Tibial nerve (tissue), 4 donors: ENCODE measurements at places on chromosomes 5 and 9.

DNA sequence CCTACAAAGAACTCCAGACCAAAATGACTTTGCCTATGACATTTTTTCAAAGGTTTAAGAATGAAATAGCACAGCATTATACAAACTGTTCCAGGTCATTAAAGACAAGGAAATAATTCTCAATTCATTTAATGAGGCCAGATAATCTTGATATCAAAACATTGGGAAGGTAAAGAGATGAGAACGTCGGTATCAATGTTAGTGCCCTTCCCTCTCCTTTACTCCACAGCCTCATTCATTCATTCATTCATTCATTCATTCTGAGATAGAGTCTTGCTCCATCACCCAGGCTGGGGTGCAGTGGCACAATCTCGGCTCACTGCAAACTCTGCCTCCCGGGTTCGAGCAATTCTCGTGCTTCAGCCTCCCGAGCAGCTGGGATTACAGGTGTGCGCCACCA lies 64.0 kb downstream of the NACC2 start:
- H3K27me3 ChIP-seq = no peaks in the 10 kb centered on the region
- no peak for DNase-seq
- peaks cover 31% of the 10 kb centered on the region for H3K4me1 ChIP-seq
- no peak overlapping the region for H3K27ac ChIP-seq
- no peaks in the 10 kb centered on the region for H3K36me3 ChIP-seq
- no peak overlapping the region for H3K4me3 ChIP-seq

- no peaks in the 10 kb centered on the region for H3K36me3 ChIP-seq
- no peaks in the 10 kb centered on the region for H3K27me3 ChIP-seq
- H3K4me1 ChIP-seq = no peaks in the 10 kb centered on the region
Observed at GRCh38 chr9:92440751-92441046, 16.4 kb upstream of the OMD start.

DNA sequence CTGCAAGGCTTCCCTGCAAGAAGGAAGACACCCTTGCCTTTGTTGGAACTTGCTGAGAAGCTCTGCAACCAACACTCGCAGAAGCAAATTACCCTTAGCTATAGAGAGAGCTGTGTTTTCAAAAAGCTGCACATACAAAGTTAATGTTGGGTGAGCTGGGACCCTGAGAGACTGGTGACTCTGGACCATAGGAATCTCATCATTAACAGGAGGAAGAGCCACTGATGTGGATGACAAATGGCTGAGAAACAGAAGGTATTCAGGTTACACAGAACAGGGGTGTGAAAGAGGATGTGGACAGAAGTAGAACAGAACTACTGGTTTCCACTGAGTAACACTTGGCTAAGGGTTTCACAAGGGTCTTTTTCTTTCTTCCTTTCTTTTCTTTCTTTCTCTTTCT lies 493.5 kb downstream of the IRX1 start:
- no peak for DNase-seq
- H3K36me3 ChIP-seq = no peaks in the 10 kb centered on the region
- H3K27me3 ChIP-seq = no peaks in the 10 kb centered on the region
- H3K4me1 ChIP-seq = no peaks in the 10 kb centered on the region

DNA sequence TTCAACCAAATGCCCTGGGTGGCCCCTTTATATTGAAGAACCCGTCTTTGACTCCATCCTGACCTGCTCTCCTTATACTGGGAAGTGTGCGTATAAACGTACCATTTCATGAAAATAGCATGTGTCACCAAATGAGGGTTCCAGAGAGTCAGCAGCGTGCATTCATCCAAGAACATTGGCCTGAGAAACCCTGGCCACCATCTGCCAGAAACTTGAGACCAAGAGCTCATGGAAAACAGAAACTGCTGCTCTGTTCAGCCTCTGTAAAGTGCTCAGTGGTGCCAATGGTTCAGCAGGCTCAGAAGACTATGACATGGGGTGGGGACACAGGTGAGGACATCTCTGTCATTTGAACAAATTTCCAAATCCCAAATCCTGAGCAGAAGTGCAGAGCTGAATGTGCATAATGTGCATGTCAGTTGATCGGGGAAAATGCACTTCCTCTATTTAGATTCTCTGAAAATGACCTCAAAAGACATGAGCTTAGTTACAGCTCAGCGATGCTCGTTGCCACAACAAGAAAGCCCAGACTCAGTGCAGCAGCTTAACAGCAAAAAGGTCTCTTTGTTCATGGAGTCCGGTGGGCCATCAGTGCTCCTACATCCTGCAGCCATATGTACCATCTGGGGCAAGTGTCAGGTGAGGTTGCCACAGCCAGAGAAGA lies 176.1 kb downstream of the ATPSCKMT start:
- peaks cover 4% of the 10 kb centered on the region for H3K4me1 ChIP-seq
- DNase-seq = no peak
- H3K27ac ChIP-seq = no peak overlapping the region
- no peaks in the 10 kb centered on the region for H3K36me3 ChIP-seq

GRCh38 chr5:96629774-96630173 lies 32.4 kb upstream of the CAST start:
- no peaks in the 10 kb centered on the region for H3K27me3 ChIP-seq
- H3K27ac ChIP-seq = no peak overlapping the region
- DNase-seq = no peak
- H3K36me3 ChIP-seq = no peaks in the 10 kb centered on the region
- H3K4me3 ChIP-seq = no peak overlapping the region

DNA sequence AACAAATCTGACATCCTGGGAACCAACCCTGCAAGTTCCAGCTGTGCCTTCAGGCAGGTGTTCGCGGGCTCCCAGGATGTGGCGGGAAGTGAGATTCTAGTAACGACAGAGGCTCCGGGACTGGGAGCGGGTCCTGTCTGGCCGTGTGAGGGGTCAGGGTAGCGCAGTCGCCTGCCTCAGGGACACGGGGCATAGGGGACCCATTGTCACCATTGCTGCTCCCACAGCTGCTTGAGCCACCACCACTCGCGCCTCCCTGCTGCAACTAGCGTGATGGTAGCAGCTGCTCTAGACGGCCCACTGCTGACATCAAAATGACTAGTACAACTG lies 468.5 kb downstream of the CDH9 start:
- no peaks in the 10 kb centered on the region for H3K36me3 ChIP-seq
- no peak for DNase-seq
- H3K27me3 ChIP-seq = no peaks in the 10 kb centered on the region
- no peak overlapping the region for H3K4me3 ChIP-seq
- no peak overlapping the region for H3K27ac ChIP-seq
- no peaks in the 10 kb centered on the region for H3K4me1 ChIP-seq

DNA sequence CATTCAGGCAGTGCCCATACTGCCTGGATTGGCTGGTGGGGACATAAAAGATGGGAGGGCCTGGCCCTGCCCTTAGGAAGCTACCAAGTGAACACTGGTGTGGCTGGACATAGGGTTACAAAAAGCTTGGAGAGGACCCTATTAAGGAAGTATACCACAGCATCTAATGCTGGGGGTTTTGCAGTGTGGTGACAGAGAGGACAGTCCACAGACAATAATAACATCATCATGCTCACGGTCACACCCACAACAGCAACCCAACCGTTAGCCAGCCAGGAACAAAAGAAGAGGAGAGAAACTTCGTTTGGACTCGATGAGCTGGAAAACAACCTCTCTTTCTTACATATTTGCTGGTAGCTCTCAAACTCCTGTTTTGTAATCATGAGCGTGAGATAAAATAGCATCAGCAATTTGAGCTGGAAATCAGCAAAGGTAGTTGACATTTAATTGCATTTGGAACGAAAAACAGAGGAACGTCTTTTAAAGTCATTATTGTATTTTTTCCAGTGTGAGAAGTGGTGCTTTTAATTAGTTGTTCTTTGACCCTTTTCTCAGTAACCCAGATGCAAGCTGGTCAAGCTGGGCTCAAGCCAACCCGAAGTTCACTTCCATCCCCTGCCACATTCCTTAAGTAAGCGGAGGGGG lies 73.4 kb downstream of the NSG2 start:
- no peaks in the 10 kb centered on the region for H3K4me1 ChIP-seq
- H3K36me3 ChIP-seq = no peaks in the 10 kb centered on the region
- no peak overlapping the region for H3K4me3 ChIP-seq
- no peak overlapping the region for H3K27ac ChIP-seq

DNA sequence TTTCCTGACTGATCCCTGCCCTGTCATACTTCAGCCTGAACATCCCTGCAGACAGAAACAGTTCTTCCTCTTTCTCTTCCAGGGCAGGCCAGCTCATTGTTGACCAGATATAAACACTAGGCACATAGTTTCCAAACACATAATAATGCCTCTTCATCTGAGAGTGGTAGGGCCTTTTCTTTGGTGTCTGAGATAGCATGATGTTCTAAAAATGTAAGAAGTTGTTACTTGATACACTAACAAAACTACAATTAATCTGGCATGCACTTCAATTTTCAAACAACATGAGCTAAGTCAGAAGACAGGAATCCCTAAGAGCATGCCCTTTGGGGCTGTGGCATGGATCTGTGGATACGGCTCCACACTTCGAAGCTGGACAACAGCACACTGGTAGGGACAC lies 246.6 kb downstream of the SPOCK1 start:
- no peaks in the 10 kb centered on the region for H3K36me3 ChIP-seq
- no peaks in the 10 kb centered on the region for H3K27me3 ChIP-seq
- H3K4me3 ChIP-seq = no peak overlapping the region
- no peak overlapping the region for H3K27ac ChIP-seq
- no peak for DNase-seq

DNA sequence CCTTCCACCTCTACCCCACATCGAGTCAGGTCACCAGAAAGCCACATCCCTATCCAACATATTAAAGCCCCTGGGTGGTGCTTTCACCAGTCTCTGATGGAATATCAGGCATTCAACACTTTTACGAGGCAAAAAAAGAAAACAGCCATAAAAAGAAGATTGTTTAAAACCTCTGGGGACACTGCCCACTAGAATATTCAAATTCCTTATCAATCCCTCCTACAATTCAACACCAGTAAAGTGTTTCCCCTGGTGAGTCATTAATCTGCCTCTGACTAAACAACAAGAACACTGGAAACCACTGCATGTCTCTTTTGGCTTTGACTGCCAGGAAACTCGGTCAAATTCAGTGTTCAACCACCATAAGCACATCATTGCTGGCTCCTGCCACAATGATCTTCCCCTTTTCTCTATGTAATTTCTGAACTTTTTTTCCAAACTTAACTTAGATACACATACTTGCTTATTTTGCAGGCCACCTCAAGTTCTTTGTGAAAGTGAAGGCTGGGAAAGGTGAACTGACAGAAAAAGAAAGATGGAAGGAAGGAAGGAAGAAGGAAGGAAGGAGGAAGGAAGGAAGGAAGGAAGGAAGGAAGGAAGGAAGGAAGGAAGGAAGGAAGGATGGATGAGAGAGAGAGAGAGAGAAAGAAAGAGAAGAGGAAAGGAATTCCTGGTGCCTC lies 105.3 kb downstream of the PAX5 start:
- DNase-seq = no peak
- H3K36me3 ChIP-seq = no peaks in the 10 kb centered on the region
- no peak overlapping the region for H3K27ac ChIP-seq

- DNase-seq = no peak
- H3K36me3 ChIP-seq = no peaks in the 10 kb centered on the region
- no peak overlapping the region for H3K4me3 ChIP-seq
- no peaks in the 10 kb centered on the region for H3K4me1 ChIP-seq
- no peaks in the 10 kb centered on the region for H3K27me3 ChIP-seq
Observed at GRCh38 chr5:156120777-156121176, 206.2 kb upstream of the SGCD start.

DNA sequence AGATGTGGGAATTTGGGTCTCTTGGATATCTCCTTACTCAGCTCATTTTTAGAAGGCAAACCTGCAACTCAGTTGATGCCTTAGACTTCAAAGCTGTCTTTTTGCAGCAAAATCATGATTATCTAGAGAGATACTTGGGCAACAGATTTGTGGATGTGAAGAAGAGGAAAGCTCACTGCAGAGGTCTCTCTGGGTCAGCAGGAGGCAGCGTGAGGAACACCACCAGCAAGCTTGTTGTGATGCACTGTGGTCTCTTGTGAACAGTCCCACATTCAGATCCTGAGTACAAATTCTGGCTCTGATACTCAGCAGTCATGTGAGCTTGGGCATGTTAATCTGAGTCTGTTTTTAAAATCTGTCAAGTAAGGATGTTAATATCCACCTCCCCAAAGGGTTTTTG lies 26.3 kb upstream of the DMRT3 start:
- no peaks in the 10 kb centered on the region for H3K27me3 ChIP-seq
- no peak overlapping the region for H3K27ac ChIP-seq
- H3K4me3 ChIP-seq = no peak overlapping the region
- no peaks in the 10 kb centered on the region for H3K36me3 ChIP-seq
- H3K4me1 ChIP-seq = no peaks in the 10 kb centered on the region
- DNase-seq = no peak

DNA sequence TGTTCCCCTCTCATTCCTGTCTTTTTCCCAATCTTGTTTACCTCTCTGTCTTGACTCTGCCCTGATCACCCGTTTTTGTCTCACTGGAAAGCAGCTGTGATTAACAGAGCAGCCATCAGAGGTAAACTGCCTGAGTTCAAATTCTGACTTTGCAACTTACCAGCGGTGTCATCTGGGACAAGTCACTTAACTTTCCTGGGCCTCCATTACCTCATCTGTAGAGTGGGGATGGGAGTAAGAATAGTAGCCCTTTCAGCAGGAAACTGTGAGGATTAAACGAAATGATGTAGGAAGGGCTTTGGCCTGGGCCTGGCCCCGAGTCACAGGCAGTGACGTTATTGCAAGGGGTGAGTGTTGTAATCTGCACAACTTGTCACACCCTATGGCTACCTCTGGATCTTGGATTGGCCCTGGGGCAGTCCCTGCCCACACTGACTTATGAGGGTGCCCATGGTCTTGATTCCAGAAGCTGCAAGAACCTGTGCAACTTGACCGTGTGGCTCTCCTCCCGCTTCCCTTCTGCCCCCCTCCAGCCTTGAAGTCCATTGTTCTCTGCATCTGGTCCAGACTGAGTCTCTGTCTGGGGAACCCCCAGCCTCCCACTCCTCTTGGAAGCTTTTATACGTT lies 657 bp upstream of the PCDH12 start:
- DNase-seq = no peak
- no peaks in the 10 kb centered on the region for H3K27me3 ChIP-seq
- H3K4me1 ChIP-seq = no peaks in the 10 kb centered on the region
- no peak overlapping the region for H3K4me3 ChIP-seq
- no peak overlapping the region for H3K27ac ChIP-seq

DNA sequence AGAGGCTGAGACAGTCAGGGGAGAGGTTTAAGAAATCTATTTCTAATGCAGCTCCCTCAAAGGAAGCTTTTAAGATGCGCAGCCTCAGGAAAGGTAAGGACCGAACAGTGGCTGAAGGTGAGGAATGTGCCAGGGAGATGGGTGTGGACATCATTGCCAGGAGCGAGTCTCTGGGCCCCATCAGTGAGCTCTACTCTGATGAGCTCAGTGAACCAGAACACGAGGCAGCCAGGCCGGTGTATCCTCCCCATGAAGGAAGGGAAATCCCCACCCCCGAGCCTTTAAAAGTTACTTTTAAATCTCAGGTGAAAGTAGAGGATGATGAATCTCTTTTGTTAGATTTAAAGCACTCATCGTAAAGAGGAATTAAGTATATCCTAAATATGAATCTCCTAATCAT lies 8.2 kb downstream of the CAVIN4 start:
- H3K4me3 ChIP-seq = no peak overlapping the region
- H3K27ac ChIP-seq = no peak overlapping the region
- H3K4me1 ChIP-seq = no peaks in the 10 kb centered on the region
- H3K36me3 ChIP-seq = no peaks in the 10 kb centered on the region
- DNase-seq = no peak
